ENCODE measurements at places on chromosomes 6 and 20.

- DNase-seq: no peak
These were observed 185.5 kb upstream of the NRSN1 start for GRCh38 chr6:23940466-23940865.

- DNase-seq: no peak
These were observed 76.4 kb upstream of the HS3ST5 start for GRCh38 chr6:114419175-114419574.

DNA sequence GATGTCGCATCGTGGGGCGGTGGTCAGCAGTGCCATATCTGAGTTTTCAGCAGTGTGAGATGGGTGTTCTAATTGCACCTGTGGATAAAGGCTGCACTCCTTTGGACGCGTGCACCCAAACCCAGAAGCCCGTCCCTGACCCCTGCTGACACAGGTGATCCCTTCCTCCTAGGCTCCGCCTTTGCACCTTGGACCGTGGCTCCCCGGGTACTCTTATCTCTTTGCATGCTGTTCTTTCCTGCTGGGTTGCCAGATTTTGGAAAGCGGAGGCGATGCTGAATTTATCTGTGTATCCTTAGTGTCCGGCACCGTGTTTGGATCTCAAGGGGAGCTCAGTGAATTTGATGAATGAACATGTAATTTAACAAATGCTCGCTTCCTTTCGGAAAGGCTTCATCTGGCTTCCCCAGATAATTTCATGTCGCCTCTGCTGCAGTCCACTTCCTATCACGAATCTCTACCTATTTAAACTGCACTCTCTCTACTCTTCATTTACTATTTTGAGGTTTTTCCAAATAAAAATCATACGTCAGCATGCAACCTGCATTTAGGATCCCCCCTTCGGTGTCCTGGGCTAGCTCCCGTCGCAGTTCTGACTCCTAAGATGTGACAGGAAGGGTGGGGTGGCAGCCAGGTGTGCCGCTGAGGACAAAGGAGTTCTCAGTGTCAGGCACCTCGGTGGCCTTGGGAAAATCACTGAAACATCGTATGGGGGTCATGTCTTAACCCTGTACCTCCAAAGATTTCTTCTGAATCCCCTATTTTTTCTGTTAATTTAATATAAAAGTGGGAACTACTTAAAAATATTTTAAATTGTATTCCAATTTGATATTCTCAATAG is 753 bp upstream of the PERP start:
- no peak for DNase-seq

- no peak for DNase-seq
These were observed 333.0 kb downstream of the RFPL4B start for GRCh38 chr6:112680091-112680490.

DNA sequence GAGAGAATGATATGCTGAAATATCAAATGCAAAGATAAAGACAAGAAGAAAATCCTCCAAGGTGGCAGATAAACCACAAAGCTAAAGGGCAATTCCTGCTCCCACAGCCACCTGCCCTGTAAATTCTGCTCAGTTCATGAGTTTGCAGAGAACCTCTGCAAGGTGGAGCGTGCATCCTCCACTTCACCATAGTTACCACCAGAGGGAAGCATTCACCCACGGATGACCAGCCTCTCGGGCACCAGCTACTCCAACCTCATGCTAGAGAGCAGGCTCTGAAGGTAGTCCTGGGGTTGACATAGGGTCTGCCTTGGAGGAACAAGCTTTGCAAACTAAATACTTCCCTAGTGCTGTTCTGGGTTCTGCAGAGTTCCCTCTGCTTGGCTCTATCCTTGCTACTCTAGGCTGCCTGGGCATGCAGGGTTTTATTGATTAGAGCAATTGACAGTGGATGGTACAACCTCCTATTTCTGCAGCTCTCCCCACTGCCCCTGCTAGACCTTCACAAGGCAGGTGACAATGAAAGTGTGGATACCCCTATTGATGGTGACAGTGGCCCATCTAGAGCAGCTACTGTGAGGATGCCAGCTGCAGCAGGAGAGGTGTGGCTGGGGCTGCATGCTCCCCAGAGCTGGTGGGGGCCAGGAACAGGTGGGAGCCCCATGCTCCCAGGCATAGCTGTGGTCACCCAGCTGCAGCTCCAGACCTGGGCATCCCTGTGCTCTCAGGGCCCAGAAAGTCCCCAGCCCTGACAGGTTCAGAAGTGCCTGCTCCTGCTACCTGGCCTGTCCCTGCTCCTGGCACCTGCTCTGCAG is 51.1 kb downstream of the GGTLC1 start:
- DNase-seq: peak; percentile 46

DNA sequence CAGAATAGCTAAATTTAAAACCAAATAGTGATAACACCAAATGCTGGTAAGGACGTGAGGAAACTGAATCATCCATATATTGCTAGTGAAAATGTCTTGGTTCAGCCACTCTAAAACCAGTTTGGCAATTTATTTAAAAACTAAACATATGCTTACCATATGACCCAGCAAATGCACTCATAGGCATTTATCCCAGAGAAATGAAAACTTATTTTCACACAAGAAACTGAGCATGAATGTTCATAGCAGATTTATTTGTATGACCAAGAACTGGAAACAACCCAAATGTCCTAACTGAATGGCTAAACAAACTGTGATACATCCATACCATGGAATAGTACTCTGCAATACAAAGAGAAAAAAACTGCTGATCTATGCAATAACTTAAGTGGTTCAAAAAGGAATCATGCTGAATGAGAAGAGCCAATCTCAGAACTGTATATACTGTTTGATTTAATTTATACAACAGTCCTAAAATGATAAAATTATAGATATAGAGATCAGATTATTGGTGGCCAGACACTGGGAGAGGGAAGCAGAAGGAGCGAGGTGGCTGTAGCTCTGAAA is 115.6 kb upstream of the ADGRF1 start:
- DNase-seq: no peak

GRCh38 chr6:136695412-136695811 is 96.9 kb downstream of the MAP3K5 start:
- DNase-seq: no peak

DNA sequence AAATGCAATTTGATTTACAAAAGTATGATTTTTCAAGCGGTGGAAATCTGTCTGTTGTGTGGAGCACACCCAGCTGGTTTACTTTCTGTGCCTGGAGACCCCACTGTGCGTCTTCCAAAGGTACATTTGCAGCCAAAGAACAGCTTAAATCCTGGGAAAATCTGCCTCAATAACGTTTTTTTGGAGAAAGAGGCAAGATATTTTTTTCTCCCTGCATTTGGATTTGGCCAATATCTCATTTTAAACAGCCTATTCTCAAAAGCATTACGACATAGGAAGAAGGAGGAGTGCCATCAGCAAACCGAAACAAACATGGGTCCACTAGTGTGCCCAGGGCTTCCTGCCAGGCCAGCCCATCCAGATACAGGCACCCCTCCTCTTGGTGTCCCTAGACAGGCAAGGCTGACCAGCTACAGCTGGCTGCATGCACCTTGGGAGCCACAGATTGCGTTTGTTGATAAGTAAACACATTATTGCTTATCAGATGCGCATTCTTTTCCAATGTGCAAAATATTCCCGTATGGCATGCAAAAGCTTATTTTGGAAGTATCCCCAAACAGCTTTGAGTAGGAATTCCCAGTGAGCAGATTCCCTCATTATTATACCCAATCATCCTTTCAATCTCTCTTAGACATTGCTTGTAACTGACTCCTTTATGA is 184.5 kb upstream of the MARCKS start:
- DNase-seq: no peak

- no peak for DNase-seq
These were observed 296.3 kb downstream of the PREX1 start for GRCh38 chr20:48531505-48531904.

- DNase-seq: no peak
These were observed 91.5 kb downstream of the PACRG start for GRCh38 chr6:162819284-162819683.
